Stomach (tissue), 19 donors: ENCODE measurements at places on chromosomes 6 and 20. TPM values are rescaled to one million over a fixed set of nuclear protein-coding genes. Genes with fewer than 3 reads are reported as not detected.

NFKBIL1 gene
- 23.9 TPM for polyA plus RNA-seq

GRCh38 chr6:117976030-117976651, 69.1 kb downstream of the SLC35F1 start:
- DNase-seq: peak; percentile 74
- H3K36me3 ChIP-seq: no peaks in the 10 kb centered on the region
- H3K4me3 ChIP-seq: no peak overlapping the region
- H3K27ac ChIP-seq: no peak overlapping the region

DNA sequence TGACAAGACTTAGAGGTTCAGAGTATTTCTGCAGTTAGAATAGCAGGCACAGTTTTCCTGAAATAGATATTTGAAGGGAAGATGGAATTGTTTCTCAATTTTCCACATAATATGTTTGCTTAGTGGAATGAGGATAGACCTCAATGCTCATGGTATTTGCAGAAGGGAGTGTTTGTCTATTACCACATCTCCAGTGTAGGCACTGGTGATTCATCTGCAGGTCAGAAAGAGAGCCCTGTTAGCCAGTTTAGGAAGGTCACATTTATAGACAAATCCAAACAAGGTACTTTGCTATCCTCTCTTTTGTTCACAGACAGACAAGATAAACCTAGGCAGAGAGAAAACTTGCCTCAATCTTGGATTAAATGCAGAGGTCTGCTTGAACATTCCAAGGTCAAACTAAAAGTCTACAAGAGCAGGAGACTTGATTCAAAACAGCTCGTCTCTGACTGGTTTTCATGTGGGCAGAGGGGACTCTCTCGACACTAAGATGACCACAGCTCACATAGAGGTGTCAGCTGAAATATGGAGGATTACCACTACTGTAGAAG, 22.8 kb downstream of the ISM1 start:
- H3K4me1 ChIP-seq: no peaks in the 10 kb centered on the region
- no peaks in the 10 kb centered on the region for H3K36me3 ChIP-seq
- H3K27ac ChIP-seq: no peak overlapping the region
- DNase-seq: no peak

PKHD1 gene
- not detected for polyA plus RNA-seq

DNA sequence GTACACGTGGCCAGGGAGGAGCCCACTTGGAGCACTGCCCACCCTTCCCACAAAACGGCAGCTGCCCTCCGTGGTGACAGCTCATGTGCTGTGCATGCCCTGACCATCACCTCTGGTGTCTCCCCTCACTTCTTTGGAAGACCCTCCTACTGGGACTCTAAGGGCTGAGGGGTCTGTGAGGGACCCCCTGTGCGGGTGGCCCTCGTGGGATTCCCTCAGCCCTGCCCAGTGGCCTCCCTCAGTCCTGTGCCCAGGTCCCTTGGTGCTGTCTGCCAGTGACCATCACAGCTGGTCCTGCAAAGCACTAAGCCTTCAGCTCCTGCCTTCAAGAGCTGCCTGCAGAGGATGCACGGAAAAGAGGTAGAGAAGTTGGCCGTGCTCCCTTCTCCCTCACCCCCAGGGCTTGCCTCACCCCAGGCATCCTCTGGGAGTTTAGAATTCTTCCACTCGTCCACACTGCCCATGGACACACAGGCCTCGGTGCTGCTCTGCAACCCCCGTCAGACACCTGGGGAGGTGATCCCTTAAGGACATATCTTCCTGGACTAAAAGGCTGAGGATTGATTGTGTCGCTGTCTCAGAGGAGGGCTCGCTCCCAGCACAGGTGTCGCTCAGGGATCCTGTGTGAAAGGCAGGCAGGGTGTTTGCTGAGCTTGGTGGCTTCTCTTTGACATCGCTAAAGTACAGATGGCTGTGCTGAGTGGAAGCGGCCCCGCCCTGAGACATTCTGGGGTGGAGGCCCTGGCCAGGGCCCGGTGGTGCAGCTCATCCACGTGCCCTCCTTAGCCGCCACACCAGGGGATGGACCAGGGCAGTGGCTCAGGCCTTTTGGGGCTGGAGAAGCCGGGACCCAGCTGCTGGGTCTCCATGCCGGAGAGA, 119.5 kb upstream of the FRMD1 start:
- no peak overlapping the region for H3K4me3 ChIP-seq
- no peak for DNase-seq
- no peaks in the 10 kb centered on the region for H3K27me3 ChIP-seq
- peaks cover 8% of the 10 kb centered on the region for H3K4me1 ChIP-seq

CLIC5 gene
- 1.1 TPM for polyA plus RNA-seq

- H3K27me3 ChIP-seq: no peaks in the 10 kb centered on the region
- no peak overlapping the region for H3K4me3 ChIP-seq
- peak overlapping the region; percentile 57 for H3K27ac ChIP-seq
Observed at GRCh38 chr6:166554316-166554715, 32.2 kb downstream of the RAMACL start.

STK4 gene
- 6.4 TPM for polyA plus RNA-seq

GRCh38 chr6:132390017-132390416, 11.3 kb downstream of the MOXD1 start:
- H3K27me3 ChIP-seq: no peaks in the 10 kb centered on the region
- no peak for DNase-seq
- H3K36me3 ChIP-seq: no peaks in the 10 kb centered on the region
- no peak overlapping the region for H3K27ac ChIP-seq
- no peaks in the 10 kb centered on the region for H3K4me1 ChIP-seq
